ENCODE measurements at places on chromosomes 5 and 9. TPM values are rescaled to one million over a fixed set of nuclear protein-coding genes. Genes with fewer than 3 reads are reported as not detected.
A peak's percentile ranks its signal among the peaks of the same experiment; 100 is the strongest.

DNA sequence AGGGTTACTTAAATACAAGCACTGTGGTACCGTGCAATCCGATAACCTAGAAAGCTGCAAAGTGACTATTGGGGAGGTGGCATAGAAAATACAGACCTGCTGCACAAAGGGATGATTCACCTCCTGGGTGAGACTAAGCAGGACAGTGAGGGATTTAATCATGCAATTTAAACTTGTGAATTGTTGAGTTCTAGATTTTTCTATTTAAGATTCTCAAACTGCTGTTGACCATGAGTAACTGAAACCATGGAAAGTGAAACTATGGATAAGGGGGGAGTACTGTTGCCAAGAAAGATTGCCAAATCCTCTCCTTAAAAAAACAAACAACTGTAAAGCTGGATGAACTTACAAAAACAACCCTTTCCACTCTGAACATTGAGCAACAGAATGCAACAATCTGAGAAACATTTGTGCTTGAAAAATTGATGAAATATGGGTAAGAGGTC, 61.5 kb upstream of the NUDT12 start:
- no peaks in the 10 kb centered on the region for H3K36me3 ChIP-seq
- no peak for DNase-seq
- no peak overlapping the region for H3K27ac ChIP-seq
- no peak overlapping the region for H3K4me3 ChIP-seq

DNA sequence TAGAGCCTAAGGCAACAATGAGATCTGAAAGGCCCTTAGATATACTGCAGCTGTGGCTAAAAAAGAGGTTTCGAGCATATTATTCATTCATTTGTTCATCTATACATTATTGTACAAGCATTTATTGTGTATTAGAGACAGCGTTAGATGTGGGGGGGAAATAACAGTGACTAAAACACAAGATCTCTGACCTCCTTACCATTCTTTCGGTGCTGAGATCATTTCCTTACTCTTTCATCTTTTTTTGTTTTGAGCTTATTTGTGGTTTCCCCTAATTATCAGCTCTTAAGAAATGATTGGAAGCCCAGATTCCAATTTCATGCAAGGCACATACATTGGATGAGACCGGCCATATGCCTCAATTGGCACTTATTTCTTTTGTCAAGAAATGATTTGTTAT, 113.2 kb downstream of the SEC61B start:
- no peaks in the 10 kb centered on the region for H3K27me3 ChIP-seq
- H3K4me1 ChIP-seq = no peaks in the 10 kb centered on the region
- H3K36me3 ChIP-seq = no peaks in the 10 kb centered on the region
- DNase-seq = no peak
- H3K4me3 ChIP-seq = no peak overlapping the region
- no peak overlapping the region for H3K27ac ChIP-seq

GRCh38 chr5:134394932-134395331, 16.7 kb downstream of the CDKN2AIPNL start:
- H3K4me3 ChIP-seq = no peak overlapping the region
- H3K27me3 ChIP-seq = no peaks in the 10 kb centered on the region
- H3K27ac ChIP-seq = no peak overlapping the region

DNA sequence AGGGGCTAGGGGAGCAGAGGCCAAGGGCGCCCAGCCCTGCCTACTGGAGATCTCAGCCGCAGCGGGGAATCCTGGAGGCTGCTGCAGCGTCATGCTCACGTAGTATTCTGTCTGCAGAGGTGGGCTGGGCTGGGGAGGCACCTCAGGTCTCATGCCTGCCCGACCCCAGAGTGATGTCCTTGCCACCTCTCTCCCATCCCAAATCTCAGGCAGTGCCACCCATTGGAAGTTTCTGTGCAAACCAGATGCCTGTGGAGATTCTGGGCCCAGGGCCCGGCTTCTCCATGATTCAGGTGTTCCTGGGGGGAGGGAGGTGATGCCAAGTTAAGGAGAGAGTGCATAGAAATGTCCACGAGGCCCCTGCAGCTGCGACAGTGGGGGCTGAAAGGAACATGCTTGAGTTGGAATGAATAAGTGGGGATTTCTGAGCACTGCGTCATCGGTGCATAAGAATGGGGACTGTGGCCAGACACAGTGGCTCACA, 72.0 kb downstream of the ANKRD33B start:
- no peak for DNase-seq
- no peak overlapping the region for H3K27ac ChIP-seq
- peaks cover 26% of the 10 kb centered on the region for H3K4me1 ChIP-seq
- H3K27me3 ChIP-seq = no peaks in the 10 kb centered on the region

GRCh38 chr5:18546591-18546990, 912.3 kb downstream of the TAF11L14 start:
- H3K36me3 ChIP-seq = no peaks in the 10 kb centered on the region
- no peak overlapping the region for H3K4me3 ChIP-seq
- no peak for DNase-seq
- H3K27ac ChIP-seq = no peak overlapping the region
- H3K4me1 ChIP-seq = no peaks in the 10 kb centered on the region
- no peaks in the 10 kb centered on the region for H3K27me3 ChIP-seq

GRCh38 chr5:141881886-141882285, 3.7 kb upstream of the PCDH1 start:
- no peaks in the 10 kb centered on the region for H3K36me3 ChIP-seq
- no peak overlapping the region for H3K4me3 ChIP-seq
- no peak for DNase-seq
- peaks cover 14% of the 10 kb centered on the region for H3K4me1 ChIP-seq

GRCh38 chr5:69019668-69020375, 74.0 kb upstream of the SLC30A5 start:
- no peak for DNase-seq
- no peak overlapping the region for H3K4me3 ChIP-seq
- H3K27ac ChIP-seq = no peak overlapping the region
- no peaks in the 10 kb centered on the region for H3K27me3 ChIP-seq
- H3K36me3 ChIP-seq = no peaks in the 10 kb centered on the region

GRCh38 chr9:131405858-131406537, 12.1 kb downstream of the PRRC2B start:
- H3K4me1 ChIP-seq = no peaks in the 10 kb centered on the region
- H3K4me3 ChIP-seq = no peak overlapping the region
- no peak overlapping the region for H3K27ac ChIP-seq
- H3K27me3 ChIP-seq = no peaks in the 10 kb centered on the region

- no peaks in the 10 kb centered on the region for H3K27me3 ChIP-seq
- H3K4me3 ChIP-seq = no peak overlapping the region
- DNase-seq = no peak
- H3K4me1 ChIP-seq = no peaks in the 10 kb centered on the region
- H3K27ac ChIP-seq = no peak overlapping the region
Measured at GRCh38 chr9:81717747-81718077, 28.4 kb upstream of the TLE1 start.

DNA sequence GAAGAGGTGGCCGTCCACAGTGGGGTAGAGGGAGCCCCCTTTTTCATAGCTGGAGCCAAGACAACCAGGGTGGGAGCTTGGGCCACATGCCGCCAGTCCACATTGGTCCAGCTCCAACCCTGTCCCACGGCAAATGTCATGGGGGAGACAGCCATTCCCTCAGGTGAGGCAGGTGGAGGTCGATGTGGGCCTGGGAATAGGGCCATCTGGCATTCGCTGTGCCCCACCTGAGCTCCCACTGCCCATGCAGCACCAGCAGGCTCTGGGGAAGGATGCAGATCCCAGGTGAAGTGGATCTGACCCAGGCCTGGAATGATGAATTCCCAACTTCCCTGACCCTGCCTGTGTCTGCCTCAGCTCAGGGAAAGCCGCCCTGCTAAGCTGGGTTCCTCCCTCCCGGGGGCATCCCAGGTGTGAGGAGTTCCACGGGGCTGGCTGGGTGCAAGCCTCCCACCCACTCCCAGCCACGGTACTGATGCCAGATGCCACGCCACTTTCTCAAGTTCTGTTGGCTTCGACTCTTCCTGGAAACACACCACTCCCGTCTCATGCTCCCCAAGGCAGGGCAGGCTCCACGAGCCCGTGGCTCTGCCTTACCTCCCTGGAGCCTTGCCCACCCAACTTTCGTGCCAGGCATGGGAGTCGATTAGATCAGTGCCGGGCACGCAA, 25.2 kb upstream of the FCN2 start:
- H3K4me3 ChIP-seq = no peak overlapping the region
- H3K27me3 ChIP-seq = no peaks in the 10 kb centered on the region
- H3K4me1 ChIP-seq = no peaks in the 10 kb centered on the region
- DNase-seq = no peak
- no peak overlapping the region for H3K27ac ChIP-seq
- no peaks in the 10 kb centered on the region for H3K36me3 ChIP-seq

GRCh38 chr5:53323943-53324642, 156.3 kb upstream of the FST start:
- H3K27ac ChIP-seq = no peak overlapping the region
- H3K27me3 ChIP-seq = no peaks in the 10 kb centered on the region
- no peaks in the 10 kb centered on the region for H3K4me1 ChIP-seq
- no peaks in the 10 kb centered on the region for H3K36me3 ChIP-seq
- H3K4me3 ChIP-seq = no peak overlapping the region
- no peak for DNase-seq

- H3K36me3 ChIP-seq = no peaks in the 10 kb centered on the region
- H3K4me1 ChIP-seq = no peaks in the 10 kb centered on the region
- H3K27me3 ChIP-seq = no peaks in the 10 kb centered on the region
Measured at GRCh38 chr9:85246541-85246940, 495.2 kb downstream of the AGTPBP1 start.

DNA sequence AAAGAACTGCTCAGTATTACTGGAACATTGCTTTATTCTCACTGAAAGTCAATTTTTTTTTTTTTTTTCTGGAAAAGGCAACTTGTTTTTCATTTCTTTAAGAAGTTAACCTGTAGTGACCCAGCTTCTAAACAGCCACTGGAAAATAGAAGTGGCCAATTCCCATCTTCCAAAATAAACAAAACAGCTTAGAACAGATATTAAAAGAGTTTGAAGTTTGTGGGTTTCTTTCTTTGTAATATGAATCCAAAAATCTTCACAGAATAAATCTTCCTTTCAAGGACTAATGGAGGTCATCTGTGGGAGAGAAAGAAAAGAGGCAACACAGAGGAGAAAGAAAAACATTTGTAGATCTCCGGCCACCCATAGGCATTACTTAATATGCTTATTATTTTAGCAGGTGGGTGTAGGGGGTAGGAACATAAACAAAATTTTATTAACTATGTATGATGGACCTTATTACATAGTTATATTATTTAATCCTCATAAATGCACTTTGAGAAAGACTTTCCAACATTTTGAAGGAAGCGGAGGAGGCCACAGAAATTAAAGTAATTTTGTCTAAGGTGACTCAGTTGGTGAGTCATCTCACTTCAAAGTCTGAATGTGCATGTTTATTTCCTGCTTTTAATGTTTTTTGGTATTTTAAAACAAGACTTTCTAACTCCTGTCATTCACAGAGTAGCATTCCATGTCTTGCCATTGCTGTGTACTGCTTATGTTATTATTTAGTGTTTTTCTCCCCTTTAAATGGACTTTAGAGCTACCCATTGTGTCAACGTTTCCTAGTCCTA, 1791.8 kb upstream of the WWC1 start:
- H3K36me3 ChIP-seq = no peaks in the 10 kb centered on the region
- no peaks in the 10 kb centered on the region for H3K27me3 ChIP-seq
- no peaks in the 10 kb centered on the region for H3K4me1 ChIP-seq
- no peak overlapping the region for H3K27ac ChIP-seq

GRCh38 chr5:61329550-61330128, 2.4 kb upstream of the ZSWIM6 start:
- peaks cover 4% of the 10 kb centered on the region for H3K27me3 ChIP-seq
- peaks cover 30% of the 10 kb centered on the region for H3K4me1 ChIP-seq
- DNase-seq = peak; percentile 42

DNA sequence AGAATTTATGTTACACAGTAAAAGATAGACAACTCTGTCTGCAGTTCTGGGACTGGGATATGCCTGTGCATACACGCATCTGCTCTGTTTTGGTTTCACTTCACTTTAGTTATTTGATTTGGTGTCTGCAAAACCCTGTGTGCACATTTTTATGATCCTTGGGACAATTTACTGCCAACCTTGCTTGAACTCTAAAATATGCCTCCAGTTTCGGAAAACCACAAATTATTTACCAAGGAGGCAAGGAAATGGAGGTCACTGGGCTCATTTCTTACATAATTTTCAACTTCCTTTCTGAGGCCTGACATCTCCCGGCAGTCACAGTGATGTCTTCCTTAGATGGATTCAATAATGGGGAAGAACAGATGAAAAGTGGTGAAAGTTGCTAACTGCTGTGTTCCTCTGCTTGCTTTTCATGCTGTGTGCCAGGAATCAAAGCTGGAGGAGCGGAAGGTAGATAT, 61.2 kb upstream of the TAF11L2 start:
- H3K4me3 ChIP-seq = no peak overlapping the region
- H3K27me3 ChIP-seq = no peaks in the 10 kb centered on the region
- H3K4me1 ChIP-seq = peaks cover 6% of the 10 kb centered on the region
- H3K27ac ChIP-seq = no peak overlapping the region
- no peaks in the 10 kb centered on the region for H3K36me3 ChIP-seq
- peak; percentile 48 for DNase-seq

GRCh38 chr9:22244139-22245011, 202.2 kb upstream of the DMRTA1 start:
- no peaks in the 10 kb centered on the region for H3K36me3 ChIP-seq
- peak; percentile 82 for DNase-seq
- H3K4me1 ChIP-seq = peaks cover 19% of the 10 kb centered on the region
- no peak overlapping the region for H3K4me3 ChIP-seq
- H3K27me3 ChIP-seq = no peaks in the 10 kb centered on the region

GRCh38 chr5:36882250-36882649, 5.7 kb downstream of the NIPBL start:
- H3K4me1 ChIP-seq = peaks cover 42% of the 10 kb centered on the region
- no peaks in the 10 kb centered on the region for H3K36me3 ChIP-seq
- no peak overlapping the region for H3K27ac ChIP-seq
- peak; percentile 41 for DNase-seq

GRCh38 chr5:127076315-127077129, 3.2 kb upstream of the C5orf63 start:
- peaks cover 13% of the 10 kb centered on the region for H3K4me1 ChIP-seq
- no peak overlapping the region for H3K27ac ChIP-seq
- no peak for DNase-seq
- no peak overlapping the region for H3K4me3 ChIP-seq

- DNase-seq = no peak
- no peak overlapping the region for H3K27ac ChIP-seq
- H3K36me3 ChIP-seq = no peaks in the 10 kb centered on the region
- no peaks in the 10 kb centered on the region for H3K27me3 ChIP-seq
- H3K4me1 ChIP-seq = no peaks in the 10 kb centered on the region
Measured at GRCh38 chr5:106759581-106759980, 911.2 kb downstream of the EFNA5 start.

GRCh38 chr9:128556926-128557634, 4.7 kb downstream of the SPTAN1 start:
- 0 out of 2 replicates have a peak, but pooled peaks cover 2% of the 10 kb centered on the region for H3K36me3 ChIP-seq
- H3K4me3 ChIP-seq = no peak overlapping the region
- peaks cover 61% of the 10 kb centered on the region for H3K4me1 ChIP-seq
- H3K27ac ChIP-seq = peak overlapping the region; percentile 3
- no peak for DNase-seq

- H3K27ac ChIP-seq = no peak overlapping the region
- DNase-seq = no peak
- no peak overlapping the region for H3K4me3 ChIP-seq
- H3K27me3 ChIP-seq = no peaks in the 10 kb centered on the region
Measured at GRCh38 chr9:130263601-130264413, 1.8 kb upstream of the HMCN2 start.

GRCh38 chr5:171615705-171616640, 169.6 kb upstream of the SMIM23 start:
- H3K27me3 ChIP-seq = no peaks in the 10 kb centered on the region
- no peaks in the 10 kb centered on the region for H3K4me1 ChIP-seq
- no peak for DNase-seq

Gene COL23A1
- total RNA-seq = 5.7 TPM

Gene GTF3C5
- total RNA-seq = 54.8 TPM

Gene ENTREP1
- total RNA-seq = not detected

Gene ATOX1
- 114 TPM for total RNA-seq

Gene AGXT2
- not detected for total RNA-seq

Gene PCDHB4
- total RNA-seq = not detected

Gene SPATA31A3
- total RNA-seq = not detected
